NCI-H1417 (cell line): ENCODE measurements at places on chromosomes 1 and 21.
A peak's percentile ranks its signal among the peaks of the same experiment; 100 is the strongest.

GRCh38 chr1:121483961-121484424 lies 299.2 kb downstream of the SRGAP2C start:
- no peak for DNase-seq

GRCh38 chr1:195733826-195734225 lies 874.4 kb downstream of the KCNT2 start:
- DNase-seq: no peak

DNA sequence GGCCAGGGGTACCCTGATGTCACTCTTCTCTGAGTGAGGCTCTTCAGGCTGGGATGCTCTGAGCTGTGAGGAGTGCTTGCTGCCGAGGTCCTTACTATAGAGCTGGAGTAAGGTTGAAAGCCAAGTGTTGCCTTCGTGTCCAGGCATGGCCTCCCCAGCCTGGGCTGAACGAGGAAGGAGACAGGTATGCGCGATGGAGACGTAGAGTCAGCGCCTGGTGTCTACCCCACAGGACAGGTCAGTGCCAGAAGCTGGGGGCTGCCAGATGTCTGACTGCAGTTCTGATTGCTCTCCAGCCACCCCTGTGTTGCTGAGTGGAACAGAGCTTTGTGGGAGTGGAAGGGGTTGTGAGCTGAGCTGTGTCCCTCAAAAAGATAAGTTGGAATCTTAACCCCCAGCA lies 135.8 kb upstream of the AJAP1 start:
- DNase-seq: no peak

DNA sequence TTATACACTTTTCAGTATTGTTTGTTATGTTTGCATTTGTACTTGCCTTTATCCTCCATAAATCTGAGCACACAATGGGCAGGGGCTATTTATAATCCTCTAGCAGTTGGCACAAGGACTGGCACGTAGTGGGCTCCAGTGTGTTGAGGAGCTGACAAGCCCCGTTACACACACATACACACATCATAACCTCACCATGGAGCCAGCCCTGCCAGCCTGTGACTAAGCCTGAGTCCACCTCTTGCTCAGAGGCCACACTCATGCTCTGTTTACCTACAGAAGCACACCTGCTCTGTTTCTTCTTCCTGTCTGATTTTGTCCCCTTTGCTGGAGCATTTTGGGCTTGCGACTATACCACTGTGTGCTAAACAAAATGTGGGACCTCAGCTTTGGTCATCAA lies 64.5 kb upstream of the SPATA6 start:
- DNase-seq: peak; percentile 62

- DNase-seq: no peak
Observed at GRCh38 chr1:204837440-204838084, 33.1 kb upstream of the NFASC start.

DNA sequence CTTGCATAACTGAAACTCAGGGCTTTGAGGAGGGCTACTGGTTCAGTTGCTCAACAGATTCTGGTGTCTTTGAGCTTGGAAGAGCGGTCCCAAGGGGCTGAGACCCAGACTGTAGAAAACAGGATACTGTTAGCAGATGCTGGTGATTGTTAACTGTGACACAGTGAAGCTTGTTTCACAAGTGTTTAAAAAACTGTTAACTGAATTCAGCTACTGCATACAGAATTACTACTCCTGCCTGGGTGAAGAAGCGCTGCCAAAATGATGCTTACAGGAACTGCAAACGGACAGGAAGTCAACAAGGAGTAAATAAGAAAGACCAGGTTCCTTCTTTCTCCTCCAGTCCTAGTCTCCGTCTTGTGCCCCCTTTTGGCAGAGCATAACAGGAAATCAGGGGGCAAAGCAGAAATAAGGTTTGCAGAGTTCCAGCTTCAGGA lies 195.3 kb upstream of the USP25 start:
- DNase-seq: no peak

DNA sequence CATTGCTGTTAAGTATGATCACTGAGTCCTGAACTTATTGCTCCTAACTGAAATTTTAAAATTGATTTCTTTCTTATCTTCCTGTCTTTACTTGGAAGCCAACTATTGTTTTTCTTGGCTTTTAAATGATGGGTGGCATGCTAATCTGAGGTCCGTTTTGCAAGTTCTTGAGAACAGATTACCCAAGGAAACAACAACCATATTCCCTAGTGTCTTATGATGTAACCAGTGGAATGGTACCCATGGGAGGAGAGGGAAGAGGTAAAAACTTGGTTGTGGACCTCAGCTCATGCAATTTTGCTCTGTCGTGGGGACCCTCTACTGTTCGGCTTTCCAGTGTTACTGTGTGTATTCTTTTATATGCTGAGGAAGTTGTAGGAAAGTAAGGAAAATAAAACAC lies 454.8 kb upstream of the ADAMTS5 start:
- DNase-seq: no peak

DNA sequence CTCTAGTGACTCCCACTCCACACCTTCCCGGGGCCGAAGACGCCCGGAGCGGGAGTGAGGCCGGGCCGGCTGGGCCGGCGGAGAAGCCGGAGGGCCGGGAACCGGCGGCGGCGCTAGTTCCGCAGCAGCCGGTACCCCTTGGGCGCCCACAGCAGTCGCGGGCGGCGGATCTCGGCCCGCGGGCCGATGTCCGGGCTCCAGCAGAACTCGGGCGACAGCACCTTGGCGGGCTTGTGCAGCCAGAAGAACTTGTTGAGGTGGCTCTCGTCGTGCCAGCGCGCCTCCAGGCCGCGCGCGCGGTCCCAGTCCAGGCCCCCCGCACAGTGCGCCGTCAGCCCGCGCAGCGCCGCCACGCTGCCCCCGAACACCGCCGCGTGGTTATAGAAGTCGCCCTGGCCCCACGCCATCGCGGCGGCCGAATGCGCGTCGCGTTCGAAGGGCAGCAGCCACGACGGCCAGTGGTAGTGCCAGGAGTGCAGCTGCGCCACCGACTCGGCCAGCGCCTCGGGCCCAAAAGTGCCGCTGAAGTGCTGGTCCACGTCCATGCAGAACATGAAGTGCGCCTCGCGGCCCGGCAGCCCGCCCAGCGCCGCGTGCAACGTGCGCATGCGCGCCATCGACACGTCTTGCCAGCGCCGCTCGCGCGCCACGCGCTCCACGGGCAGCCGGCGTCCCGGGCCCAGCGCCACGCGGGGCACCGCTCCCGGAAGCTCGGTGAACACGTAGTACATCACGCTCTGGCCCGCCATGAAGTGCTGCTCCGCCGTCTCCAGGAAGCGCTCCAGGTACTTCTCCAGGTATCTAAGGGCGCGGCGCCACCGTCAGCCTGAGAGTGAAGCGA lies 14.0 kb downstream of the A3GALT2 start:
- DNase-seq: no peak

DNA sequence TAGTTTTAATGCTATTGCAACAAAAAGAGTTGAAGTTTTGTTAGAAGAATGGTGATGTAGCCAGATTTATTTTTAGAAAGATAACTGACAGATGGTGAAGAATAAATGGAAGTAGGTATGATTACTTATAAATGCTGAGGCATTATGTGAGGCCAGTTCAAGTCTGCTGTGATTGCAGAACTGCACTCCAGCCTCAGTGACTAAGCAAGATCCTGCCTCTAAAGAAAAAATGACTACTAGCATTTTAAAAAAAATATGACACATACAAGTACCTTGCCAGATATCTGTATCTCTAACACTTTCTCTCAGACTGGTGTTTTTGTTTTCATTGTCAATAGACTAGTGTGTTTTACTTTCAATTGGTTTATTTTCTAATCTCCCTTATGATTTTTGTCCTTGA lies 1242.4 kb upstream of the ADGRL4 start:
- no peak for DNase-seq

- no peak for DNase-seq
Observed at GRCh38 chr1:213409971-213410370, 358.9 kb downstream of the RPS6KC1 start.

DNA sequence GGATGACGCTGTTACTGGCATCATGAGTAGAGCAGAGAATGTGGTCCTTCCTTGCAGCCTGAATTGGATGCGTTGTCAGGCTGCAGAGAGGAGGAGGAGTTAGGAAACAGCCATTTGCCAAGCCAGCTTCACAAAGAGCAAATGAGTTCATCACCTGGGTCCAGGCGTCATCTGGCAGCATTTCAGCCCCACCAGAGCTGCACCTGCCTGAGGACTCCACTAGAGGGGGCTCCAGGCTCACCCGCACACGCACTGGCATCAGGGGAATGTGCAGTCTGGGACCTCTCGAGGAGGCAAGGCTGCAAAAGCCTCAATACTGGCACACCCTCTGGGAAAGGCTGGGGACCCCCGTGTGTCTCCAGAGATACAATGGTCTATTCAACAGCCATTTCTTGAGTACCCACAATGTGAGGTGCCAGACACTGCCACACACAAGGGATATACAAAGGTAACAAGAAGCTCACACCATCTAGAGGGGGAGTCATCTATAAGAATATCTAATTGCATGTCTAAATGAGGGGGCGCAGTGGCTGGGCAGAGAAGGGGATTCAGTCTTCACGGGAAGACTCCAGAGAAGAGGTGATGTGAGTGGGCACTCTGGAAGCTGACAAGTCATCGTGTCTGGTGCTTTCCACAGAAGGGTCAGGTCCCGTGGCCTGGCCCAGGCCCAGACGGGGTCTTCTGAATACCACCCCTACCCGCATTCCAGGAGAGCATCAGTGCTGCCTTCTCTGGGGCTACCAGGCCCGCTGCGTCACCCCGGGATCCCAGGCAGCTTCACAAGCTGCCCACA lies 53.5 kb upstream of the CNTN2 start:
- peak; percentile 77 for DNase-seq

DNA sequence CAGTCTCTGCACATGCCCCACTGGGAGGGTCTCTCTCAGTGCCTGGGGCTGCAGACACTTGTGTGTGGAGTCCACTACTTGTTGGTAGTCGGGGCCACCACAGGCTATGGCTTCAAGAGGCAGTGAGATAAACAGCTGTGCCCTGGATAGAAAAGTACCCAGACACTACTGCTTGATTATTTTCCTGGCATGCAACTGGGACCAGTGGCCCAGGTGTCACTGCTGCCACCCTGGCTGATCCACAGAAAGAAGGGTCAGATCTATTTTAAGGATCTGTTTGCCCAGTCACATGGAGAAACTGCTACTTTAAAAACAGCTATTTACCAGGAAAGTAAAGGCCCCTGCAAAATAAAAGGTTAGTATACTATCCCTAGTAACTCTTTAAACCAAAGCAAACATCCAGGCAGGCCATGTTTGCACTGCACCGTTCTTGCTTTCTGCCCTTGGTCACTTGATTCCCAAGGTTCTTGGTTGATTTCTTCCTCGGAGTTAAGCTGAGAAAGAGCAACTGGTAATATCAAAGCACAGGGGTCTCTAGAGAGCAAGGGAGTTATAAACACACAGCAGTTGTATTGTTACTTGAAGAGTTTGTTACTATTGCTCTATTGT lies 99.9 kb downstream of the GLUL start:
- no peak for DNase-seq

DNA sequence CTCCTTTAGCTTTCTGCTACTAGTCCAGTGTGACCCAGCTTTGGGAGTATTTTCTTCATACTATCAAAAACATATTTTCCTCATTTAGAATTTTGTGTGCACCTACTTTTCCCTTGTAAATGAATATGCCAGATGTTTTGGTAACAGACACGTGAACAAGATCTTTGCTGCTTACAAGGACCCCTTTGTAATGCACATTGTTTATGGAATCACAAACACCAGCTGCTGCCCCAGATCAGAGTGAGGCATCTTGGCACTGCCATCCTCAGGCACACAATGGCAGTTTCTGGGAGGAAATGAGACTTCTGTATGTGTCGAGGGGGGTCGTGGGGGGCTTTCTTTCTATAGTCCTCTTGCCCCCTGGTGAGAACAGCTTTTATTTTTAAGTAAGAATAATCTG lies 115.7 kb downstream of the RGL1 start:
- no peak for DNase-seq

- DNase-seq: no peak
Observed at GRCh38 chr1:109466452-109467300, at the start of gene SYPL2. Gene SYPL2 (plus strand): TSS chr1:109466546. CDS start chr1:109466844, 298 bp downstream.

GRCh38 chr1:227942021-227942715 lies 5.6 kb downstream of the WNT9A start:
- DNase-seq: no peak

DNA sequence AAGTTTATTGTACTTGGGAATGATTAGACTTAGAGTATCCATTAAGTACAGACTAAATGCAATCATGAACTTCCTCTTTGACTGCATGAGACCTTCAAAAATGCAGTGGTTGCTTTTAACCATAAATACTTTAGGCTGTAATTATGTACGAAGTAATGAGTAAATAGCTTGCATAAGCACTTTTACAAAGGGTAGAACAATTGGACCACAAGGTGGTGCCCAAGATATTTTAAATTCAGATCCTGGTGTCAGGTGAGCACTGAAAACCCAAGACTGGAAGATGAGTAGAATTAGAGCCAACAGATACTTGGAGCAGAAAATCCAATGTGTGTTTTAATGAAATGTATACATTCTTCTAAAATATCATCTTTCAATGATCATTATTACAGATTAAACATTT lies 43.4 kb upstream of the RHOU start:
- DNase-seq: peak; percentile 57

GRCh38 chr21:22758478-22758877 lies 1760.3 kb downstream of the NCAM2 start:
- DNase-seq: no peak

GRCh38 chr21:42698733-42699132 lies 45.3 kb downstream of the PDE9A start:
- no peak for DNase-seq

GRCh38 chr1:180720753-180721152 lies 88.9 kb downstream of the XPR1 start:
- no peak for DNase-seq

- DNase-seq: no peak
Observed at GRCh38 chr21:38850277-38850951, 44.7 kb downstream of the ETS2 start.

DNA sequence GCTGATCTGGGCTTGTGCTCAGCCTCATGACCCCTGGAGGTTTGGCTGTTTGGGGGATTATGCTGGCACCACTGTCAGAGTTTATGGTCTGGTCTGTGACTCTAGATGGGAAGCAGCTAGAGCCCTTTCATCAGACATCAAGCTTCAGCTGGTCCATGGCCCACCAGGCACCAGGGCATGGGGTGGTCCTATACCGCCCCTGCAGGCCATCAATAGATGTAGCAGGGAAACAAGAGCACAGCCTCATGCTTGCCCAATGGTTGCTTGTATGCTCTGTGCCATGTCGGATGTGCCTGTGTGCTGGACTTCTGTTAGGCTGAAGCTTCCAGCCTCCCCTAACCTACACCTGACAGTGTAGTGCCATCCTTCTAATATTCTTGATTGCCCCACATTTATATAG lies 71.1 kb upstream of the CD34 start:
- DNase-seq: no peak

GRCh38 chr21:16838331-16838730 lies 674.5 kb upstream of the CXADR start:
- DNase-seq: no peak

- DNase-seq: no peak
Observed at GRCh38 chr1:167916766-167917511, 3.0 kb upstream of the ADCY10 start.

- peak; percentile 39 for DNase-seq
Observed at GRCh38 chr1:41329662-41330587, 31.3 kb upstream of the FOXO6 start.

GRCh38 chr1:167510881-167511280 lies 7.4 kb downstream of the CD247 start:
- no peak for DNase-seq
